ENCODE measurements at places on chromosomes 5 and 9.

DNA sequence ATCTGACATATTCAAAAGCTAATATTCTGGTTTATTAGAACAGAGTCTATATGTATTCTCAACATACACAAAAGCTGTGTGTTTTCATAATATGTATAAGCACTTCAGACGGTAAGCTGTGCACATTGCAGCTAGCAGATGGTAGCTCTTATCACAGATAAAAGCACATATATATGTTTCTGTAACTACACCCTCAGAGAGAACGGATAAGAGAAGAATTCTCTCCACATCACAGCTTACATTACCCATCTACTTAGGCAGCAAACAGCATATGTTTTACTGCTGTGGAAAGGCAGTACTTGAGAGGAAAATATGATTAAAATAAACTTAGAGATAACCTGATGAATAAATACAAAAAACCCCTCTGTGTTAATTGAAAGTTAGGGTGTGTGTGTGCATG lies 450.9 kb upstream of the ZNF608 start:
- no peak for DNase-seq

DNA sequence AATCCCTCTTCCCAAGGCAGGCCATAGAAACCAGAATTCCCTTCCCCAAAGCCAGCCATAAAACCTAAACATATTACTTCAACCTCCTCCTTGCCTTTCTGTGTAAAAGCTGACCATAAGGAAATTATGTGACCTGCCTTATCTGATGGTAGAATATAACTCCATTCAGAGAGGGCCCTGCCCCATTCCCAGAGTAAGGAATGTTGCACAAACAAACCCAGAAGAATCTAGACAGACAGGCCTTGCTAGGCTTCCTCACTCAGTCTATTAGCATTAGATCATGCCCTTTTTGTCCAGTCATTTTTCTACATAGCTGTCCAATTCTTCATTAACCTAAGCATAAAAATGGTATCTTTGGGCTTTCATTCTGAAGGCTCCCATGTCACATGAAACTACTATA lies 17.8 kb upstream of the IFNB1 start:
- DNase-seq, result no peak

GRCh38 chr5:2188661-2189060 lies 305.9 kb upstream of the IRX4 start:
- DNase-seq, result no peak

- DNase-seq, result peak; percentile 78
Observed at GRCh38 chr5:149434162-149435014, 55.3 kb upstream of the IL17B start.

DNA sequence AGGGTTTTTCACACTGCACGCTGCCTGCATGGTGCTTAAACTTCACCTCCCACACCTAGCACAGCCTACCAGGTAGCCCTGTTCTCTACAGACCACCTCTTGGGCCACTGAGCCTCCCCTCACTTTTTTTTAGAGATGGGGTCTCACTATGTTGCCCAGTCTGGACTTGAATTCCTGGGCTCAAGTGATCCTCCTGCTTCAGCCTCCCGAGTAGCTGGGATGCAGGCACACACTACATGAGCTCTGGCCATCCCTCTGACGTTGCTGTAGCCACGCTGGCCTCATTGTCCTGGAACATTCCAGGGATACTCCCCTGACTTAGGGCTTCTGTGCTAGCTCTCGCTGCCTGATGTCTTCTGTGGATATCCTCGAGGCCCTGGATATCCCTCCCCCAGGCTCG lies 7.2 kb upstream of the CACFD1 start:
- no peak for DNase-seq

- no peak for DNase-seq
Observed at GRCh38 chr9:120980951-120981350, 54.4 kb upstream of the TRAF1 start.

DNA sequence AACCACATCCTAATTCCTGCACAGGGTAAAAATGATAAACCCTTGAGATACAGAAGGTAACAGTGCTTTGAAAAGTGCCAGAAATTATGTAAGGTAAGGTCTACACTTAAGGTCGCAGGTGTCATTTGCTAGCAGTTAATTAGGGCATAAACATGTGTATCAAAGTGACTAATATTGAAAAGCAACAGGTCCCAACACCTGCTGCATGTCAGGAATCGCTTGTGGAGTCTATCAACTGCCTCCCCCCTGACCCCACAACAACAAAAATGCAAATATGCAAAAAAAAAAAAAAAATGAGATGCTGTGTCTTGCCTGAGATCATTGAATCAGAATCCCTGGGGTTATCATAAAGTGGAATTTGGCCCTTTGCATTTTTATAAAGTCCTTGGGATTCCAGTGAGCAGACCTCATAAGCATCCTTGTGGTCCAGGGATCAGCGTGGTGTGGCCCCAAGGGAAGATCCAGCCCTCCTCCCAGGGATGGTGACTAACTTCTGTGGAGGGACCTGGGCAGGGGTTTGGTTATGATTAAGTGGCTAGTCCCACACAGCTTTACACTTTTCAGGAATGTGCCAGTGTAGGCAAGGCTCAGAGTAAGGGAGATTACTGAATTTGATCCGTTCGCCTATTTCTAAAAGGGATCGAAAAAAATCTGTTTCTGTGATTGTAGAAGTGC lies 92.5 kb upstream of the TNFSF8 start:
- DNase-seq, result peak; percentile 95

DNA sequence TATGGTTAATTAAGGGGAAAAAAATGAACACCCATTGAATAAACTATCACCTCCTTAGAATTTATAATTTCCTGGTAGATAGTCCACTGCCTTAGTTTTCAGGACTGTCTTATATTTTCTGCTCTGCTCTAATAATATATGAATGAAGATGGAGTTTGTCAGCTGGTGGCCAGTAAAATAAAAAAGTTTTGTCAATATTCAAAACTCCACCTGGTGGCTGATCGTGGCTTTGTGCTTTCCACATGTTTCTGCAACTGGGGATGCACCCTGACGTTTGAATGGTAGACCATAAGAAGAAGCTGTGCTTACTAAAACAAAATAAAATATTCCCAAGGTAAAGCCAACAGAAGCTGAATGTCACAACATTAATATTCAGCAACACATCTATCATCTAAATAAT lies 286.6 kb upstream of the IZUMO3 start:
- no peak for DNase-seq

DNA sequence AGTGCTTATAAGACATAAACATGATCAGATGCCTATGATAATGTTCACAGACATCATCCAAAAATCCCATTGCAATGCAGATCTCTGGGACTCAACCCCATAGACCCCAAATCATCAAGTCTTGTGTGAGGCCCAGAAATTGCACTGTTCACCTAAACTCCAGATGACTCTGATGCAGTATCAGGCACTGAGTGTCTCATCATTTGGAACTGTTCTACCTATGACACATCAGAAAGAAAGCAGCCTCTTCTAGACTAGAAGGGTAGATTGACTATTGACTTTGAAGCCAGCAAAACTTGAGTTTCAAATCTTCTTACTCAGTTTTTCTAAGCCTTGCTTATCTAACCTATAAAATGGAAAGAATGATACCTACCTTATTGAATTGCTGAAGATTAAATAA lies 58.7 kb upstream of the PAPPA start:
- DNase-seq, result no peak

DNA sequence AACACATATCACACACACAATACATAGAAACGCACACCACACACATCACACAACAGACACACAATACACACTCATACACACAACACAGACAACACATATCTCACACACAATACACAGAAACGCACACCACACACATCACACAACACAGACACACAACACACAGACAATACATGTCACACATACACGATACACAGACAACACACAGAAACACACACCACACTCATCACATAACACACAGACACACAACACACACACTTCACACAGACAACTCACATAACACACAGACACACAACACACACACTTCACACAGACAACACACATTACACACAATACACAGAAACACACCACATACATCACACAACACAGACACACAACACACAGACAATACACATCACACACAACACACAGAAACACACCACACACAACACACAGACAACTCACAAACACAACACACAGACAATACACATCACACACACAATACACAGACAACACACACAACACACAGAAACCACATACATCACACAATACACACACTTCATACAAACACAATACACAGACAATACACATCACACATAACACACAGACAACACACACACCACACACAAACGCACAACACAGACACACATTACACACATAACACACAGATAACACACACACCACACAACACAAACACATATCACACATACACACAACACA lies 4.3 kb upstream of the CCDC187 start:
- no peak for DNase-seq

DNA sequence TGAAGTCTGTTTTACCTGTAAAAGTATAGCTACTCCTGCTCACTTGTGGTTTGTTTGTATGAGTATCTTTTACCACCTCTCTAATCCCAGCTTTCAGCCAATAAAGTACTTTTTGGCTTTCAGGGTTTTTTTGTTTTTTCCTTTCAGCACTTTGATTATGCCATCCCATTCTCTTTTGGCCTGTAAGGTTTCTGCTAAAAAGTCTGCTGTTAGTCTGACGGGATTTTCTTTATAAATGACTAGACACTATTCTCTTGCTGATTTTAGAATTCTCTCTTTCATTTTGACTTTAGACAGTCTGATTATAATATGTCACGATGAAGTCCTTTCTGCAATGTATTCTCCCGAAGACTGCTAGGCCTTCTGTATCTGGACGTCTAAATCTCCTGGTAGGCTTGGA lies 37.2 kb downstream of the TEX10 start:
- no peak for DNase-seq

GRCh38 chr9:95150903-95151302 lies 166.6 kb downstream of the FANCC start:
- no peak for DNase-seq

GRCh38 chr9:33151007-33151557 lies 16.1 kb downstream of the B4GALT1 start:
- DNase-seq, result peak; percentile 92

DNA sequence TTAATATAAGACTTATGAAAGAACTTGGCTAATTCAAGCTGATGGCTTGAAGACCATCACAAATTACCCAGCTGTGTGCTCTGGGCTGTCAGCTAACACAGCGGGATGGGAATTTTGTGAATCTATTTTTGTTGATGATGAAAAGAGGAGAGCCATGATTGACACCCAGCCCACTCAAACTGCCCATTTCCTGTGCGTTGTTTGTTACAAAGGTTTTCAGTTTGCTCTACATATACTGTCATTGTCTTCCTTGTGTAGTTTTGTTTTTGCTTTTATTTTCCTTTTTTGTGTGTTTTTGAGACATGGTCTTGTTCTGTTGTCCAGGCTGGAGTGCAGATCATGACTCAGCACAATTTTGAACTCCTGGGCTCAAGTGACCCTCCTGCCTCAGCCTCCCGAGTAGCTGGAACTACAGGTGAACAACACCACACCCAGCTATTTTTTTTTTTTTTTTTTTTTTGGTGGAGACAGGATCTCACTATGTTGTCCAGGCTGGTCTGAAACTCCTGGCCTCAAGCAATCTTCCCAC lies 400.3 kb downstream of the ICE1 start:
- no peak for DNase-seq

GRCh38 chr5:77232574-77233358 lies 22.3 kb downstream of the PDE8B start:
- DNase-seq, result peak; percentile 68

GRCh38 chr5:133890314-133890713 lies 78.1 kb downstream of the C5orf15 start:
- no peak for DNase-seq

DNA sequence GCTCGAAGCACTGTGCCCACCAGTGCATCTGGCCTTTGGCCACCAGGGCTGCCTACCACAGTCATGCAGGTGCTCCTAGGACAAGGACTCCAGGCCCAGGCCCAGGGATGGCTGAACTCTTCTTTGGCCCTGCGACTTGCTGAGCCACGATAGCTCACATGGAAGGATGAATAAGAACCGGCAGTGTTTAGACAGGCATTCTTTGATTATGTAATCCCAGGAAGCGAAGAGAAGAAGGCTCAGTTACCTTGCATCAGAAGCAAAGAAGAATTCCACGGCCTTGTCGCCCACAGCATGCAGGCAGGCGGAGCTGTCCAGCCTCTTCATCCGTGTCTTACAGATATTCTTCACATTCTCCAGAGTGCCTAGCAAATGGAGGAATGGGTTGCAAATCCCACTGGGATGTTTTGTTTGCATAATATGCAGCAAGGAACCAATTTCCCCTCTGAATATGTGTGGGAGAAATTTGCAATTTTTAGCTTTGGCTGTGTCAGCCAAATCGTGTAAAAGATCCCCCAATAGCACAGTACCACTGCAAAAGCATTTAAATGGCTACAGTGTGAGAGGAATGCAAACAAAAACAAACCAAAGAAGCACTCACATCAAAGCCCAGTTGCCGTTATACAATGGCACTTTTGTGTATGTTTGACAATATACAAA lies 29.1 kb downstream of the GFPT2 start:
- peak; percentile 87 for DNase-seq

- DNase-seq, result no peak
Observed at GRCh38 chr5:927172-928015, 34.7 kb downstream of the TRIP13 start.

DNA sequence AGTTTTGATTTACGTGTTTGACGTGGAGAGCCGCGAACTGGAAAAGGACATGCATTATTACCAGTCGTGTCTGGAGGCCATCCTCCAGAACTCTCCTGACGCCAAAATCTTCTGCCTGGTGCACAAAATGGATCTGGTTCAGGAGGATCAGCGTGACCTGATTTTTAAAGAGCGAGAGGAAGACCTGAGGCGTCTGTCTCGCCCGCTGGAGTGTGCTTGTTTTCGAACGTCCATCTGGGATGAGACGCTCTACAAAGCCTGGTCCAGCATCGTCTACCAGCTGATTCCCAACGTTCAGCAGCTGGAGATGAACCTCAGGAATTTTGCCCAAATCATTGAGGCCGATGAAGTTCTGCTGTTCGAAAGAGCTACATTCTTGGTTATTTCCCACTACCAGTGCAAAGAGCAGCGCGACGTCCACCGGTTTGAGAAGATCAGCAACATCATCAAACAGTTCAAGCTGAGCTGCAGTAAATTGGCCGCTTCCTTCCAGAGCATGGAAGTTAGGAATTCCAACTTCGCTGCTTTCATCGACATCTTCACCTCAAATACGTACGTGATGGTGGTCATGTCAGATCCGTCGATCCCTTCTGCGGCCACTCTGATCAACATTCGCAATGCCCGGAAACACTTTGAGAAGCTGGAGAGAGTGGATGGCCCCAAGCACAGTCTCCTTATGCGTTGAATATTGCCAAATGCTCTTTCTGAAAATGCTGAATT lies 850 bp downstream of the RRAGA start:
- DNase-seq, result peak; percentile 27

Data from brain microvascular endothelial cell (primary cell).